ENCODE measurements at places on chromosomes 4 and X.
A peak's percentile ranks its signal among the peaks of the same experiment; 100 is the strongest.

DNA sequence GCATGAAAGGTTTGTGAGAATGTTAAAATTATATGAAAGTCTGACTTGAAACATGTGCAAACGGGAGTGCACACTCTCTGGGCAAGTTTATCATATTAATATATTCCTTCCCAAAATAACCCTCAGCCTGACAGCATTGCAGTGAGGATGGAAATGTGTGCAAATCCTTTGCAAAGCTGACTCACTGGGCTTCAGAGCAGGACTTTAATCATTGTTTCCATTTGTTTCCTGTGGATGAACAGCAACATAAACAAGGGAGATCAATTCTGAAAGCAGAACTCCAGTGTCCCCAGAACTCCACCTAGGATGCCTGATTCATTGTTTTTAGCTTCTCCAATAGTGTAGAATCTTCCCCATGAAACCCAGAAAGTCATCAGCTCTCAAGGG lies 32.9 kb downstream of the SLC2A9 start:
- DNase-seq, result no peak

GRCh38 chr4:127419431-127419830 lies 213.3 kb upstream of the INTU start:
- DNase-seq, result no peak

GRCh38 chrX:40104630-40104984 lies 6.8 kb upstream of the BCOR start:
- DNase-seq, result no peak

- no peak for DNase-seq
These were observed 104.7 kb upstream of the NKX1-1 start for GRCh38 chr4:1510931-1511330.

DNA sequence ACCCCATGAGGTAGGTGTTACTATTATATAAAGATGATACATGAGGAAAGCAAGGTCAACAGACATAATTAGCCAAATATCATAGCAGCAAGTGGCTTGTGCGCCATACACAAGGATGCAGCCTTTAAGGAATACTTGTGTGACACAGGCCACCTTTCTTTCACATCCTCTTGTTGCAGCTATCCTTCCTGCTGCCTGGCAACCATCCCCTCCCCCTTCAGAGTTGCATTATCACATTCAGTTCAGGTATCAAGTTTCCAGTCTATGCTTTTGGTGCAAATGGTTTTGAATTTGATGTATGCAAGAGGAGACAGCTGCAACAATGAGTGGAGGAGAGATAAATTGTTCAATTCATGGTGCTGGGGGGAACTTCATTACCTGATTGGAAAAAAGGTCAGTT lies 6.4 kb downstream of the ZCCHC18 start:
- no peak for DNase-seq

DNA sequence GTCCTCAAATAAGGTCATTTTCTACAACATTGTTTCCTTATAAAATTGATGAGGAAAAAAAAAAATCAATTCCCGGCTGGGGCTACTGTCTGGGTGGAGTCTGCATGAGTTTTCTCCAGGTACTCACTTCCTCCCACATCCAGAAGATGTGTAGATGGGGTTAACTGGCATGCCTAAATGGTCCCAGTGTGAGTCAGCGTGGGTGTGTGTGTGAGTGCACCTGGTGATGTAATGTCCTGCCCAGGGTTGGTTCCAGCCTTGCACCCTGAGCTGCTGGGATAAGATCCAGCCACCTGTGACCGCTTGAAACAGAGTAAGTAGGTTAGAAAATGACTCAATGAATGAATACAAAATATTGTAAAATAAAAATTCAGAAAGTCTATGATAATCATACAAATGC lies 11.1 kb downstream of the USP26 start:
- DNase-seq, result no peak

GRCh38 chr4:6942238-6942800 lies 32.7 kb downstream of the TBC1D14 start:
- no peak for DNase-seq

DNA sequence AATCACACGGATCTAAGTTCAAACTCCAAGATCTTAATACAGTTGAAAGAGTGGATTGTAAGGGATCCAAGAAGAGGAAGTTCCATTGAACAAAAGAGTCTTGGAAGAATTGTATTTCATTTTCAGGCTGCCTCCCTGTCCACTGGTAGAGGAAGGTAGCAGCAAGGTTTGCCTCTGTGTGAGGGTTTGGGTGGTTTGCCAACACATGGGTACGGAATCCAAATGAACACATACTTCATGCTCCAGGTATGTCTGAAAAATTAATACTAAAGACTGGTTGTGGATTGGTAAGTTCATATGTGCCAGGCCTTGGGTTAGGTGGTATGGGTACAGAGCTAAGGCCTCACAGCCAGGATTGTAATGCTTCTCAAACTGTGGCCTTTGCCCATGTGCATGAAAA lies 523.6 kb upstream of the BOD1L1 start:
- DNase-seq, result no peak

GRCh38 chr4:36863601-36864000 lies 380.9 kb upstream of the NWD2 start:
- no peak for DNase-seq

DNA sequence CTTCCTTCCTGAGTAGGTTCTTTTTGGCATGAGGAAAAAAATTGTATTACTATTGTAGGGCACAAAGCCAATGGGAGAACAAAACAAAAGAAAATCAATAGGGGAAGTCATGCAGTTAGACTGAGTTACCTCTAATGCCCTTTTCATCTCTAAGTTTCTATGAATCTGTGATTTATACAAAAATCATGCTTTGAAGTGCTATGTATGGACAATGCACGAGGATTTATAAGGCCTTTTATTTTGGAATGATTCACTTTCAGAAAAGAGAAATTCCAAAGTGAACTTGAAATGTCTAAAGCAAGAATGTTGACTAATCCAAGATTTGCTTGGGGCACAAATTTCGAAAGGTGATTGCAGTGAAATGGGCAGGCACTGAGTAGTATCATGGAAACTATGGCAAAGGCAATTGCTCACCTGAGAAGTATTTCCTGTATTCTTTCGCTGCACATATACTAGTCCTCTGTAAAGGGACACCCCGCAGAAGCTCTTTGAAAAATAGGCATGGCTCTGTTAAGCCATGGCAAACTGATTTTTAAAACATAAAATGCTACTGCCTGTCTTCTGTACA lies 52.8 kb downstream of the ADGRG4 start:
- no peak for DNase-seq

DNA sequence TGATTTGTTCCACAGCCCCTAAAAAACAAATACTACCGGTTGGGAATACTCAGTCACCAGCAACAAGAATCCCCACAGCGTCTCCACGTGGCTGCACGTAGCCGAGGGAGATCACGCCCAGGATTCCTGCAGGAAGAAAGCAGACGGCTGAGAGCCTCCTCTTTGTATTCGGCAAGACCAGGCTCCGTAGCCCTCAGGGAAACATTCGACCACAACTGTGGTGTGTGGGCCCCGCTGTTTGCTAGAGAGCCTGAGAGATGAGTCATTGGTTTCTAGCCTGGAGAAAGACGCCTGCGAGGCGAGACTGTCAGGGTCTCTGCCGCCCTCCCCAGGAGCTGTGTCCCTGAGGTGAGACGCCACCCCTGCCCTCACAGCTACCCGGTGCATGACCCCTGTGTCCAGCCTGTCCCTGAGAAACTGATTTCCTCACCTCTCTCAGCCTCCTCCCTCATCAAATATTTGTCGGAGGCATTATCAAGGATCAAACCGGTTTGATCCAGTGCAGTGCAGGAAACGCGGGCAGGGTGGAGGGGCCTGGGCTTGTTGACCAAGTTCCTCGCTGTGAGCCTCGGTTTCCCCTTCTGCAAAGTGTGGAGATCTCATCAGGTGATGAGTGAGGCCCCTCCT lies 4.7 kb upstream of the S100P start:
- peak; percentile 48 for DNase-seq

- no peak for DNase-seq
These were observed 64.2 kb downstream of the TET2 start for GRCh38 chr4:105210916-105211315.

DNA sequence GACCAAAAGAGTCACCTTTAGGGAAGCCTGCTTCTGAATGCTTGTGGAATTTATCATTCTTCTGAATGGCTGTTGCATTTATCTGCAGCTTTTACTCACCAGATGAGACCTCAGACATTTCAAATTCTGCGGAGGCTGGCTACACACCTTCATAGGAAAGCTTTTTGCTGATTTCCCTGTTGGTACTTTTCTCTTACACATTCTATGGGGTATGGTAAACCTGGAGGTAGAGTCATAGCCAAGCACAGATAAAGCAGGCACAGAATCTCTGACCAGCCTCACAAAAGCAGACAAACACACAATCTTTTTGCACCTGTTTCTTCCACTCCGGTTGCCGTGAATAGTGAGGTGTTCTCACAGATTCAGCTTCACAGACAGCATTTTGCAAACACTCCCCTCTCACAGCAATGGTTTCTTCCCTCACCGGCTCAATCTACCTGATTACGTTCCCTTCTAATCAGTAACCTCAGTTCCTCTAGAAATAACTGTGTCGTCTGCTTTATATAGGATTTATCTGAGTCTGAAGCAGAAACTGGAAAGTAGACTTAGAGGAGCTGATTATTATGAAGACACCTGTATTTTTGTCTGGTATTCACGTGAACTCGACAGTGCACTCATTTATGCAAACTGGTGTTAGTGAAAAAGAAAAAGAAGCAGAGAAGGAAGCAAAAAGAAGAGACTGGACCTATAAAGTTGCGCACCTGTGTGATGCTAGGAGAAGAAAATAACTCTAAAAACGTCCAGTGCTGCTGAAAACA lies 83.1 kb downstream of the DMD start:
- DNase-seq, result no peak

- DNase-seq, result no peak
These were observed 13.1 kb downstream of the HPF1 start for GRCh38 chr4:169744601-169745000.

DNA sequence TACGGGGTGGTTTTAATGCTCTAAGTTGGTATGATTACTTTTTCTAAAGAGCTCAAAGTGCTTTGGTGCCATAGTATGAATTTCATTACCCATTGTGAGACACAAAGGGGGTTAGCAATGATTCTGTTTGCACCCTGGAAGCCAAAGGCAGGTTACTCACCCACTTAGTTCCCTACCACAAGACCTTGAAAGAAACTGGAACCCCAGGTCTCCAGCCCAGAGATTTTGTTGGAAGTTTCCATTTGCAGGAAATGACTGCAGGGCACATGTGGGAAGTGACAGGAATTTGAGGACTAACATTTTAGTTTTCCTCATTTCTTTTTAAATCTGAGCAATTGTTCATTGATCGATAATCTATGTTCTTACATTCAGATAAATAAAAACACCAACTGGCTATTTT lies 1.8 kb upstream of the HS3ST1 start:
- no peak for DNase-seq

- no peak for DNase-seq
These were observed 22.0 kb upstream of the MSANTD1 start for GRCh38 chr4:3226944-3227343.

DNA sequence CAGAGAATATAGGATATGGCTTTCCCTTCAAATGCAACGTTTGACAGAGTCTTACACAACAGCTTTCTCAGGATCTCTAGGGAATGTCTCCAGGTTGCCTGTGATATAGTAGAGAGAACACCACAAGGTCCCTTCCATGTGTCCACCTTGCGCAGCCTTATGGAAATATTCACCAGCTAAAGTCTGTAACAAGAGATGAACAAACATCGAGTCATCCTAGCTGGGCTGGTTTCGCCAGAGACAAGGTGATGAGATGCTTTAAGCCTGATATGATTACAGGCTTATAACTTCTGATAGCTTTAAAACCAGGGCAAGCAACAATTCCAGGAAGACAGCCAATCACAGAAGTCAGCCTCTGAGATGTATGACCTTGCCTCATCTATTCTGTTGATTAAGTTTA lies 83.8 kb downstream of the SEL1L3 start:
- DNase-seq, result no peak

GRCh38 chr4:25663781-25664180 lies 8.1 kb downstream of the SLC34A2 start:
- no peak for DNase-seq

DNA sequence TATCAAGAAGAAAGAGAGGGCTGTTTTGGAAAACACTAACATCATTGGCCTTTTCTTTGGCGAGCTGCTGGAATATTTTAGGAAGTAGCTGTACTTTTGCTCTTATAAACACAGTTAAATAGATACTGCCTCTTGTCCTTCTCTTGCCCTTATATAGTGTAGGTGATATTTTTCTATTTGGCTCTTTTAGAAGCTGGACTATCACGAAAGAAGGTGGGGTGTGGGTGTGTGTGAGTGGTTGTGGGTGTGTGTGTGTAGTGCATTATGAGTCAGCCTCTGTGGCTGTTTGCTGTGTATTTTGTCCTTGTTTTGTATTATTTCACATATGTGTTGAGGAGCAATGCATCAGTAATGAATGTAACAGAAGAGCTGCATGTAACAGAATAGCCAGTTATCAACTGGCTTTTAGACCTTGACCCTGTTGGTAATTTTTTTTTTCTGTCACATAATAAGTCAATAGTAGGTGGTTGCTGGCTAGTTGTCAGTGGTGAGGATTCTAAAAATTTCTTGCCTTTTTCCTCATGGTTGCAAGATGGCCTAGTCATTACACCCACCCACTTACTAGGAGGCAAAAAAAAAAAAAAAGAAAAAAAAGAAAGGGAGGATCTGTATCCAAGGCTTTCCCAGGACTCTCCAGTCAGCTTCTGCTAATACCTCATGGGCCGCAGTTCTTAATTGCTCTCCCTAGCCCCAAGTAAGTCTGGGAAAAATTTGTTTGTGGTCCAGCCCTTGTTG lies 23.8 kb downstream of the ARHGAP10 start:
- no peak for DNase-seq

DNA sequence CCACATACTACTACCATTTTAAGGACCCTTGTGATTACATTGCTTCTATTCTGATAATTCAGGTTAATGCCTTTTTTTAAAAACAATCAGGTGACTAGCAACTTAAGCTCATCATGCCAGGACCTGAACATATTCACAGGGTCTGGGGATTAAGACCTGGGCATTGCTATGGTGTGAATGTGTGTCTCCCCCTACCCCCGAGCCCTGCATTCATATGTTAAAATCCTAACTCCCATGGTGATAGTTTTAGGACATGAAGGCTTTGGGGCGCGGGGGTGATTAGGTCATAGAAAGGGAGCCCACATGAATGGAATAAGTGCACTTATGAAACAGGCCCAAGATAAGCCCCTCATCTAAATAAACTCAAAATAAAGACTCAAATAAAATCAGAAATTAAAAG lies 734.4 kb upstream of the PABPC4L start:
- DNase-seq, result no peak

- DNase-seq, result no peak
These were observed 81.2 kb downstream of the APOOL start for GRCh38 chrX:85084770-85085393.

Measured in activated CD4-positive, alpha-beta T cell treated with anti-CD3 and anti-CD28 coated beads for 24 hours (primary cell).